ENCODE measurements at places on chromosomes 6 and 20. TPM values are rescaled to one million over a fixed set of nuclear protein-coding genes. Genes with fewer than 3 reads are reported as not detected.

Gene ADGB
- total RNA-seq = not detected

DNA sequence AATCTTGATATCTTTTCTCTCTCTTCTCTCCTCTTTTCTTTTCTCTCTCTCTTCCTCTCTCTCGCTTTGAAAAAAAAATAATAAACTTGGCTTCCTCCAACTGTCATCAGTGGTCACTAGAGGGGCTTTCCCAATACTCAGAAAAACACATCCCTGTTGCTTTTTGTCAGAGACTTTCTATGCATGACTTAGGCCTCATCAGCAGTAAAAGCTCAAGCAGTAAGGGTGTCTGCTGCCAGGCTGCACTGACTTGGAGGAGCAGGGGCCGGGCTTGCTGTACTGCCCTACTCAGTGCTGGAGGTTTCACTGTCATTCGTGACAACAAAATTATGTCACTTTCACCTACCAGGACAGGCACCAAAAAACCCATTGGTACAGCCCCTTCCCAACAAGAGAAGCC is 272.0 kb downstream of the ADGB start:
- H3K4me1 ChIP-seq = peaks cover 8% of the 10 kb centered on the region
- H3K36me3 ChIP-seq = no peaks in the 10 kb centered on the region
- H3K4me3 ChIP-seq = no peak overlapping the region
- no peak for DNase-seq
- H3K27me3 ChIP-seq = no peaks in the 10 kb centered on the region

DNA sequence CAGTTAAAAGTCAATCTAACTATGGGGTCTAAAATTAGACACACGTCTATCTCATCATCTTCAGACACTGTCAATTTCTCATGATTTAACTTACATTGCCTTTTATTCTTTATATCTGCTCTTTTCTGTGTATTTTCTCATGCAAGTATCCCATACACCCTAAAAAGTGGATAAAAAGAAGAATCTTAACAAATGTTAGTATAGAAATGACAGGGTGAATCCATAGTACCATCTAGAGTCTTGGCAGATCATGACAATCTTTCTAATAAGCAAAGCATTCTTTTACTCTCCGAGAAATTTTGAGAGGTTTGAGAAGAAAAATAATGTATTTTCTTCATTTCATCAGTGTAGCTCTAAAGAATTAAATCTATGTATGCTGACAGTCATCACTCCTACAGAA is 382.7 kb downstream of the C6orf118 start:
- no peaks in the 10 kb centered on the region for H3K4me1 ChIP-seq
- no peak overlapping the region for H3K4me3 ChIP-seq
- H3K27ac ChIP-seq = no peak overlapping the region

Gene TCF15
- not detected for total RNA-seq

Gene C20orf204
- 0.98 TPM for total RNA-seq

DNA sequence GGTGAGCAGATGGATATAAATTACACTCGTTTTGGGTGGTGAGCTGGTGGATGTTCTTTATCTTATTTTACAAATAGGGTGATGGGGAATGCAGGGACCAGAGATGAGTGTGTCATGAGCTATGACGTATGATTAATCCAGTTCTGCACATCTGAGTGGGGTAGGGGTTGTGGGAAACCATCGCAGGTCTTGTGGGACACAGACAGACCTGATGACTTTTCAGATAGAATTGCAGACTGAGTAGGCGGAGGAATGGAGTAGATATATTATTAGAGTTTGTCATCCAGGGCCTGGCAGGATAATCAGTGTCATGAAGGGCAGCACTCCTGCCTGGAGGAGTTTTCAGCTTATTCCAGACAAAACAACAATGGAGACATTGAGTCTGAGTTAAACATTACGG is 12.9 kb upstream of the DSP start:
- no peaks in the 10 kb centered on the region for H3K4me1 ChIP-seq
- H3K27me3 ChIP-seq = no peaks in the 10 kb centered on the region
- no peak for DNase-seq
- no peak overlapping the region for H3K4me3 ChIP-seq
- no peaks in the 10 kb centered on the region for H3K36me3 ChIP-seq

Gene PTCRA
- total RNA-seq = not detected

- no peak for DNase-seq
- H3K27ac ChIP-seq = no peak overlapping the region
- no peak overlapping the region for H3K4me3 ChIP-seq
- no peaks in the 10 kb centered on the region for H3K4me1 ChIP-seq
- no peaks in the 10 kb centered on the region for H3K36me3 ChIP-seq
Observed at GRCh38 chr6:133227344-133227743, 13.8 kb upstream of the EYA4 start.

DNA sequence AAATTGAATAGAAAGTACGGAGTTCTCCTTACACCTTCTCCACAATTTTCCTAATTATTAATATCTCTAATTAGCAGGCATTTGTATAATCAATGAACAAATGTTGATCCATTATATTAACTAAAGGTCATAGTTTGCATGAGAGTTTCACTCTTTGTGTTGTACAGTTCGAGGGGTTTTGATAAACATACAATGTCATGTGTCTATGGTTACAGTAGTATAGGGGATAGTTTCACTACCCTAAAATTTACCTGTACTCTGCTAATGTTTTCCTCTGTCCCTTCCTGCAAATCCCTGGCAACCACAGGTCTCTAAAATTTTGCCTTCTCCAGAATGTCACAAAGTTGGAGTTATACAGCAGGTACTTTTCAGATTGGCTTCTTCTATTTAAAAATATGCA is 1199.8 kb upstream of the GJE1 start:
- no peak overlapping the region for H3K4me3 ChIP-seq
- no peak overlapping the region for H3K27ac ChIP-seq
- H3K4me1 ChIP-seq = no peaks in the 10 kb centered on the region
- H3K27me3 ChIP-seq = no peaks in the 10 kb centered on the region

DNA sequence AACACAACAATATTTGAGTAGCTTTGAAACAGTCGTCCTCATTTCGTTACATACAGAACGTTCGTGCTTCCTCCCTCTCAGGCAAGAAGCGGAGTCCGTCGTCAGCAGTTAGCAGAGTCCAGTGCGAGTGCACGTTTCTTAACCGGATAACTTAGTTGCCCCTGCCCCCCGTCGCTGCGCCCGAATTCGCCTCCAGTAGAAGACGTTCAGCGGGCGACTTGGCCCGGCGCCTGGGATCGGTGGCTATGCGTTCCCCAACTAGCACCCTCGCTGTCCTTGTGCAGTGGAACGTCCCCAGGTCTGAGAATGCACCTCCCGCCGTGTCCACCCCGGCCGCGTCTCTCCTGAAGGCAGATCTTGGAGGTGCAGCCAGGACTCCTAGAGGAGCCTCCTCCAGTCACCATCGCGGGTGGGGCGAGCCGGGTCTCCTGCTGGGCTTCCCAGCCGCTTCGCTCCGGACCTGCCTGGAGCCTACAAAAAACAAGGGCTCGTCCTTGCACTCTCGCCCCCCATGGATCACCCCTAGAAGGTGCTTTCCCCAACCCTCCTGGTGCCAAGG is 910 bp upstream of the PCSK2 start:
- H3K4me3 ChIP-seq = peak overlapping the region; percentile 35
- H3K4me1 ChIP-seq = peaks cover 14% of the 10 kb centered on the region
- DNase-seq = no peak
- H3K27me3 ChIP-seq = no peaks in the 10 kb centered on the region
- H3K36me3 ChIP-seq = no peaks in the 10 kb centered on the region

Gene TSPYL1
- 41.0 TPM for total RNA-seq

DNA sequence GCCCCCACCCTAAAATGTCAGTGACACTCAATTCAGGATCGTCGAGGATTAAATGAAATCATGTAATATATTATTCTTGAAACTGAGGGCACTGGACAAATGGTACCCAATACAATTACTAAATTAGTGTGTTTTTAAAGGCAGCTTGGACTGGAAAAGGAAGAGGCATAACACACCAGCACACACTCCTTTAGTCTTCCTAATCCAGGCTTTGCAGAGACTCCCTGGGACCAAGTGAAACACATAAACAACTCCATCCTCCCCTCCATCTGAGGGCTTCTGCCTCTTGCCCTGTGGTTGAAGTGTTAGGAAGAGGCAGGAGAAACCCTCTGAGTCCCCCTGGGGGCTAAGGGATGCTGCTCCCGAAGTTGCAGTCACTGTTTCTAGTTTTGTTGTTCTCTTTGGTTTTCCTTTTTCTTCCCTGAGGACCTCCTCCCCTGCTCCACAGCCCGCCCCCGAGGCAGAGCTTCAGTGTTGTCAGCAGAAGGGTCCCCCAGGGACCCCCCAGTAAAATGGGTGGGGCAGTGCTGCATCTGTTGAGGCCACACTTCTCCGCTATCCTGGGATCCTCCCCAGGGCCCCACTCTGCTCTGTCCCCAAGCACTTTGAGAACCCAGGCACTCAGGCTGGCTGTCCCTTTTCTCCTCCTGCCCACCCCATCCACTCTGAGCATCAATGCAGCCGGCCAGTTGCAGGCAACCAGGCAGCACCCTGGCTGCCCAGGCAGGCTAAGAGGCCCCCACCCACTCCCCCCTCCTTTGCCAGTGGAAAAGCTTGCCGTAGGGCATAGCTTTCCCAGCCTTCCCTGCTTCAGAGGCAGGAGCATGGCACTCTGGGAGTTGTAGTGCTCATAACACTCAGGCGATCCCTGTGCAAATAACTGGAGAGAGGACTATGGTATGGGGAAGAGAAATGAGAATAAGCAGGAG is 5.9 kb downstream of the TMEM63B start:
- peak overlapping the region; percentile 54 for H3K27ac ChIP-seq
- peak overlapping the region; percentile 12 for H3K4me3 ChIP-seq
- DNase-seq = no peak

DNA sequence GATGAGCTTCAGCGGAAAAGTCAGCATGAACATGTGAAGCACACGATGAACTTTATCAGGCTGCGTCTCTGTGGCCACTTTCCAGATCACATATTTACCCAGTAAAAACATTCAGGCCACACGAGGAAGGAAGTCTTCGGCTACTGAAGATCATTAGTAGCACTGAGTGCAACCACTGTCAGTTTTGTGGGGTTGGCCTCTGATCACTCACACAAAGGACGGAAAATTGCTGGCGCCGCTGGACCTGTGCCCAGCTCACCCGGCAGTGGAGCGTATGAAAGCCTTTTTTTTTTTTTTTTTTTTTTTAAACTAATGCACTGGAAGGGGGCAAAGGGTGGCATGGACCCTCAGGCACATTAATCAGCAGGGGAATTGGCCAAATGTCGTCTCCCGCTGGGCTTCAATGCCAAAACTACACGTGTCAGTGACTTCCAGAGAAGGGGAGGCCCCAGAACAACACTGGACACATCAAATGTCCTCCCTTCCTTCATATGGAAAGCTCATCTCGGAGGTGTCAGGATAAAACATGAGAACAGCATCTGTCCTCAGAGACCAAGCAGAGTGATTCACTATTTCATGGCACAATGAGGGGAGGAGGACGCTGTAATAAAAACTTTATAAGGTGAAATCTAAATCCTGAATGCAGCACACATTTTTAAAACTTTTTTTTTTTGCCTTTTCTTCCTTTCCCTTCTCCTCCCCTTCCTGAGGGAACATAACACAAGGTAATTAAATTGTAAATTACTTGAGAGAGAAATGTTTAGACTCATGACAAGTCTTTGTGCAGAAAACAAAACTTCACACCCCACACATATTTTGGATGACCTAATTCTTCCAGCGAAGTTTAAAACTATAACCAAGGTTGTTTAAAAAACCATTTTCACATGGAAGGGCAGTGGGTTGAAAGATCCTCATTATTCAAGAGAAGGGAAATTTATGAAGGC is 223.4 kb downstream of the FOXC1 start:
- H3K36me3 ChIP-seq = no peaks in the 10 kb centered on the region
- no peaks in the 10 kb centered on the region for H3K27me3 ChIP-seq
- no peak for DNase-seq
- peaks cover 17% of the 10 kb centered on the region for H3K4me1 ChIP-seq
- H3K4me3 ChIP-seq = no peak overlapping the region

- no peak overlapping the region for H3K27ac ChIP-seq
- no peaks in the 10 kb centered on the region for H3K4me1 ChIP-seq
- no peaks in the 10 kb centered on the region for H3K27me3 ChIP-seq
- no peaks in the 10 kb centered on the region for H3K36me3 ChIP-seq
- DNase-seq = no peak
- no peak overlapping the region for H3K4me3 ChIP-seq
Observed at GRCh38 chr6:90362318-90362717, 65.7 kb upstream of the BACH2 start.

Gene FNDC11
- not detected for total RNA-seq

DNA sequence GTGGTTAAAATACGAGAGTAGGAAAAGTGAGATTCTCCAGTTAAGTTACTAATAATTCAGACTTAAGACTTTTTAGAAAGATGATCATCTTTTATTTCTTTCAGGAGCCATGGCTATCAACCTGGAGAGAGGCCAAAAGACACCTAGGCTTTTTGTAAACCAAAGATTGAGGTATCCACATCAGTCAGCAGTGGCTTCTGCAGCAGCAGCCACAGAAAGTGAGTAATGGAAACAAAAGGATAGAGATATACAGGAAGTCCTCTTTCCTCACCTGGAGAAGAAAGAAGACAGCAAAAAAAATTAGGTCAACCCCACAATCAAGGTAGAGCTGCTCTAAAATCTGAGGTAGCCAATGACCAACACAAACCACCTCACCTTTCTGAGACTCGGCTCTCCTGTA is 22.7 kb upstream of the TRIM39 start:
- no peak overlapping the region for H3K27ac ChIP-seq
- no peak for DNase-seq
- no peaks in the 10 kb centered on the region for H3K27me3 ChIP-seq
- H3K4me1 ChIP-seq = no peaks in the 10 kb centered on the region

DNA sequence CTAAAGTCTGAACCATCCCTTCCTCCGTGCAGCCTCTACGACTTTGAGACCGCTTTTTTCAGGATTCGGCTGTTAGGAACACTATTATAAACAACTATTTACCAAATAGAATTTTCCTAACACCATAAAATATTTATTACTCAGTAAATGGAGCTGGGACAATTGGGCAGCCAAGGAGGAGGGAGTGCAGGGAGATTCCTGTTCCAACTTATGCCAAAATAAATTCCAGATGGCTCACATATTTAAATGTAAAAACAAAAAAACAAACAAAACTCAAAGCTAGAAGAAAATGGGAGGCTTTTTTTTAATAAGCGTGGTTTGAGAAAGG is 48.1 kb downstream of the TCP11 start:
- H3K27ac ChIP-seq = peak overlapping the region; percentile 64
- DNase-seq = no peak
- no peak overlapping the region for H3K4me3 ChIP-seq
- peaks cover 44% of the 10 kb centered on the region for H3K4me1 ChIP-seq
- H3K27me3 ChIP-seq = no peaks in the 10 kb centered on the region

GRCh38 chr20:10110151-10110550 is 75.4 kb downstream of the ANKEF1 start:
- H3K4me1 ChIP-seq = no peaks in the 10 kb centered on the region
- H3K36me3 ChIP-seq = no peaks in the 10 kb centered on the region
- no peak overlapping the region for H3K4me3 ChIP-seq

DNA sequence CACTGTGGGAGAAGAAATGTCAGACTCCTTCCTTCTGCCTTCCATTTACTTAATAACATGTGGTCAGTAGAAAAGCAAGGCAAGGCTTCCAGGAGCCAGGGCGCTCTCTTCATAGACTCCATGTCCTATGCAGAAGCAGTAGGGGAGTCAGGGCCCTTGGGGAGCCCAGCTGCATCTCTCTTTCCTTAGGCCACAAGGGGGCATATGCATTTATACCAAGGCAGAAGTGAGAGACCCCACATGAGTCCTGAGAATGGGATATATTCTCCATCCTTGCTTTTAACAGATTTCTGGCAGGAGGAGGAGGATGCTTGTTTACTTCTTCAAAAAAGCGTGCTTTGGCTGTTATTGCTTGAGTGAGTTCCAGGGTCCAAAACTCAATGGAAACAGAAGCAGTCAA is 198.5 kb downstream of the HIVEP2 start:
- H3K36me3 ChIP-seq = no peaks in the 10 kb centered on the region
- no peaks in the 10 kb centered on the region for H3K27me3 ChIP-seq
- no peaks in the 10 kb centered on the region for H3K4me1 ChIP-seq
- H3K27ac ChIP-seq = no peak overlapping the region
- DNase-seq = no peak
